Testis (tissue), 5 donors: ENCODE measurements at places on chromosomes 4 and X.

- no peaks in the 10 kb centered on the region for H3K27me3 ChIP-seq
- DNase-seq, result no peak
- H3K36me3 ChIP-seq, result no peaks in the 10 kb centered on the region
These were observed 186.7 kb downstream of the LARP7 start for GRCh38 chr4:112823606-112824005.

- no peak for DNase-seq
- no peaks in the 10 kb centered on the region for H3K4me1 ChIP-seq
- no peak overlapping the region for H3K4me3 ChIP-seq
- no peak overlapping the region for H3K27ac ChIP-seq
- H3K27me3 ChIP-seq, result no peaks in the 10 kb centered on the region
- no peaks in the 10 kb centered on the region for H3K36me3 ChIP-seq
These were observed 280.5 kb downstream of the FBXW7 start for GRCh38 chr4:152255437-152255836.

DNA sequence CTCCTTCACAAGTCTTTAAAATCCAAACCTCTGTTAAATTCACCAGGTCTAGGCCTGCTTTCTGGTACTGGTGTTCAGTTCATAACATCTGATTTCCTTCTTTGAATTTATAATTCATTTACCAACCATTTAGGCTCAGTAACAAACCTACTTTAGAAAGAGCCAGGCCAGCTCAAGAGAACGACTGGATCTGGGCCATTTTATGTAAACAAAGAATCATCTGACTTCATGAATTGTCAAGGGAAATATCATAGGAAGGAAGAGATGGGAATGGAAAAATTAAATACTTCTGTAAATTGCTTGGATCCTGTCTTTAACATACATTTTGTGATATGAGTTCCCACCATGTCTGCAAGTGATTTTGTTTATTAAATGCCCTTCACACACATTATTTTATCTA lies 36.5 kb downstream of the DCHS2 start:
- H3K4me3 ChIP-seq, result no peak overlapping the region
- H3K27ac ChIP-seq, result no peak overlapping the region
- no peaks in the 10 kb centered on the region for H3K4me1 ChIP-seq
- DNase-seq, result no peak
- no peaks in the 10 kb centered on the region for H3K27me3 ChIP-seq

- no peak overlapping the region for H3K27ac ChIP-seq
- no peaks in the 10 kb centered on the region for H3K27me3 ChIP-seq
- H3K4me3 ChIP-seq, result no peak overlapping the region
These were observed 764.4 kb upstream of the PCDH10 start for GRCh38 chr4:132384709-132385108.
